ENCODE measurements at places on chromosomes 1 and 21.
A peak's percentile ranks its signal among the peaks of the same experiment; 100 is the strongest.

DNA sequence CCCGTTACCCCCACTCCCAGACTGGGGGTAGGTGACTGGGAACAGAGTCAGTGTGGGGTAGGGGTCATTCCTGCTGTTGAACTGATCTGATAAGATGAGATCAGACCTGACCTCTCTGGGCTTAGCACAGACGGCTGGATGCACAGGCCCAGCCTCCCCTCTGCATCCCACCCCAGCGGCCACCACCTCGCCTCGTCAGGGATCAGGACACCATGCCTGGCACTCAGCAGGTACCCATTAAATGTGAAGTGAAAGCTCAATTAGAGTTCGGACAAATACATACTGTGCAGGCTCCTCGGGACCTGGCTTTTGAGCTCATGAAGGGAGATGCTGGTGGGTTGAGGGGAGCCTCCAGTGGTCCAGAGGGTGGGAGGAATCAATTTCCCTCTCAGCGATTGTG lies 15.7 kb downstream of the SOX13 start:
- no peak for DNase-seq

DNA sequence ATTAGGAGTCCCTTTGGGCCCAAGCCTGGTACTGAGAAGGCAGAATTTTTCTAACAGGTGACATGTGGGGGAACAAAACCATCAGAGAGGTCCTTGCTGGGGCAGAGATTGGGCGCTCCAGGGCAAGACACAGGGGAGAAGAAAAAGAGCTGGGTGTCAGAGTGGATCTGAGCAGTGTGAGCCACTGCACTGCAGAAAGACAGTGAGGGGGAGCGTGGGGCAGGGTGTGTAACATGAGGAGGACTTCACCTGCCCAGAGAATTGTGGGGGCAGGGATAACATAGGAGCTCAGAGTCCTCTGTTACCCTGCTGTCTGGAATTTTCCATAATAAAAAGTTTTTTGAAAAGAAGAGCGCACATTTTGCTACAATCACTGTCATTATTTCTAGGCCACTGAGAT lies 25.5 kb upstream of the CSF3R start:
- no peak for DNase-seq

DNA sequence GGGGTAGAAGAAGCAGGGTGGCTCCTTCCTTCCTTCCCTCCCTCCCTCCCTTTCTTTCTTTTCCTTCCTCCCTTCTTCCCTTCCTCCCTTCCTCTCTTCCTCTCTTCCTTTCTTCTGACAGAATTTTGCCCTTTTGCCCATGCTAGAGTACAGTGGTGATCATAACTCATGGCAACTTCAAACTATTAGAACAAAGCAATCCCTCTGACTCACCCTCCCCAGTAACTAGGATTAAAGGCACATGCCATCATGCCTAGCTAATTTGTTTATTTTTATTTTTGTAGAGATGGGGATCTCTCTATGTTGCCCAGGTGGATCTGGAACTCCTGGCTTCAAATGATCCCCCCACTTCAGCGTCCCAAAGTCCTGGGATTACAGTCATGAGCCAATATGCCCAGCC lies 10.0 kb upstream of the RPE65 start:
- no peak for DNase-seq

DNA sequence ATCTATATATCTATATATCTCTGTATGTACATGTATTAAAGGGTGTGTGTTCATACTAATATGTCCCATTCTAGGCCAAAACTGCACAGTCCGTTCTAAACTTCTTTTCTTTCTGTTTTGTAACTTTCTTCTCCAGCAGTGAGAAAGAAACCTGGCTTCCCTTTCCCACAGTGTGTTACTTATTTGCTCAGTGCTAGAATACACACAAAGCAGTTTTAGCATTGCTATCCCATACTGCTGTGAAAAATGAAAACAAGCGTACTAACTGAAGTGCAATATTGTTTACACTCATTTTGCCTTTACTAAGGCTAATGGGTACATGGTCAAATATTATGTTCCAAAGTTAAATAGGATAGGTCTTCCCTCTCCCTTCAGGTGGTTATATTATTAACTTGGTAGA lies 163.9 kb downstream of the LEPR start:
- no peak for DNase-seq

DNA sequence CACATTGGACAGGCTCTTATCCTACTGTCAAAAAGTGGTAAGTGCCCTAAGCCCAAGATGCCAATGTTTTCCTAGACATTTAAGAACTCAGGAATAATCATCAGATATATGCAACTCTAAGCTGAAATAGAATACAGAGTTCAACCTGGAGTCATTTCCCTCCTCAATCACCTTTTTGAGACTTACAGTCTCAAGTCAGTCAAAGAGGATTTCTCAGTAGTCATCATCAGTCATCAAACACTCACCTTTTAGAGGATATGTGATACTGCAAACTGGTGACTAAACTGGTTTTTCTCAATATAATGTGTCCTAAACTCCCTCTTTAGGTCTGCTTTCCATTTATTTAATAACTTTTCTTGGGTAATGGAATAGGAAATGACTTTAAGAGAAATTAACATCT lies 145.3 kb upstream of the ADAMTS5 start:
- no peak for DNase-seq

DNA sequence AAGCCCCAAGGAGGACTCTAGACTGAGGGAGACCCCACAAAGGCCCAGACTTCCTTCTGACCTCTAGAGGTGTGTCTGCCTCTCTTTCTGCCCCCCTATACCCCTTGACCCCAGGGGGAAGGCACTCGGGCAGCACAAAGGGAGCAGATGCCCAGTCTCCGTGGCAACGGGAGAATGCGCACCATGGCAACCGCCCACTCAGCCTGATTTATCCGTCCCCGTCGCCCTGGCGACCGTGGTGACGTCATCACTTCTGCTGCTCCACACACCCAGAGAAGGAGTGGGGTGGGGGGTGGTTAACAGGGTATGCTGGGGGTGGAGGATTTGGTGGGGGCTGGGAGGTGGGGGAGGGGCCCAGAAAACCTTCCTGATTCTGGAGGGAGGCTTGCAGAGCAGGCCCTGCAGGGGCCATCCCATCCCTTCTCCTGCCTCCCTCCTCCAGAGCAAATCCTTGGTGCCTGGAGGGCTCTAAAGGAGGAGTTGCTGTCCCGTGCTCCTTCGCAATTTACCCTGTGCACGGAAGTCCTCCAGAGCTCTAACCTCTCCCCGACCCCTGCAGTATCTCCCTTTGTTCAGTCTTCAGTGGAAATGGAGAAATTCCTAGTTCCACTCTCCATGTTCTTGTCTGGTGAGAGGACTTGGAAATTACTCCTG lies 6.3 kb downstream of the CELF3 start:
- no peak for DNase-seq

GRCh38 chr1:212561501-212561931 lies 47.0 kb upstream of the ATF3 start:
- DNase-seq, result peak; percentile 88

GRCh38 chr1:119275145-119276134 lies 93.1 kb upstream of the HAO2 start:
- DNase-seq, result no peak

DNA sequence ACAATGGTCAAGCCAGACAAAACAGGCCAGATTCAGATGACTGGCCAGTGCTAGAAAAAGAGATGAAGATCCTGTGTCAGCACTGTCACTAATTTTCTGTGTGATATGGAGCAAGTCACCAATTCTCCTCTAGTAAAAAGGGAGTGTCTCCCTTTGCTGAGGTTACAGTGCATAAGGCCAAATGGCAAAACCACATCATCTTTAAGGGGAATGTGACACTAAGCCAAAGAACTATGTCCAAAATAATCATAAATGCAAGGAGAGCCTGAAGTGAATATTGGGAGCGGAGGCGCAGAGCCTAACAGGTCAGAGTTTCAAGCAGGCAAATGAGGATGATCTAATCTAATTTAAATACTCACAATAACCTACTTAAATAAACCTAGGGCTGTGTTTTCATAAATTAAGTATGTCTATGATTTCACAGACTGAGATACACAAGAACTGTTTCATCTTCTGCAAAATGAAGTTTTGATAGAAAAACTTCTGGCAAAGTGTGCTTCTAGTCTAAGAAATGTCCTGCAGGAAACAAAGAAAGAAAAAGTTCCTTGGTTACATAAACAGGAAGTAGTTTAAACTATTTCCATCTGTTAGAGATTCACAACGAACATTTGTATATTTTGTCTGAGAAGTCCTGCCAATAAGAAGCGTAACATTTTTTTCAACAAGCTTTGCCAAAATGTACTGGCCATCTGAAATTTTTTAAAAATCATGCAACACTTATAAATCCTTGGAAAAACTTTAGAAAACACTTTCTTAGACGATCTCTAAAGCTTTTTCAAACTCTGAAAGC lies 290.2 kb downstream of the LRRC40 start:
- DNase-seq, result no peak

- no peak for DNase-seq
Observed at GRCh38 chr1:203451836-203452784, 23.5 kb upstream of the PRELP start.

GRCh38 chr1:67618285-67619018 lies 66.5 kb upstream of the GADD45A start:
- DNase-seq, result peak; percentile 80

Data from aorta (tissue), 5 donors.